M059J (cell line): ENCODE measurements at places on chromosomes 5 and 9. TPM values are rescaled to one million over a fixed set of nuclear protein-coding genes. Genes with fewer than 3 reads are reported as not detected.

GRCh38 chr5:111929867-111930266, 172.9 kb upstream of the NREP start:
- DNase-seq: peak; percentile 86

- no peak for DNase-seq
These were observed 945.6 kb upstream of the ARRDC3 start for GRCh38 chr5:92328584-92329259.

DNA sequence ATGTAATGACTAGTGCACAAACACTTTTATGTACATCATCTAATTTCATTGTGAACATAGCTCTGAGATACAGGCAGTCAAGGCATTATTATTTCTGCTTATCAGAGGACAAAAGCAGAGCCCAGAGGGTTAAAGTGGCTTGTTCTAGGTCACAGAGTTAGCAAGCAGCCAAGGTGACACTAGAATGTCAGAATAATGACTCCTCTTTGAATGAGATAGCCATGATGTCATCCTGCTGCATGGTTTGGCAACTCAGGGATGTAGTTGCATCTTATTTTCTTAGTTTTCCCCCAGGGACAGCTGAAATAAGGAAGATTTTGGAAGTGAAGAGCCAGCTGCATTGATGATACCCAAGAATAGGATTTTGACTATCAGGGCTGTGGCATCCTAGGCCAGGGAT, 54.4 kb downstream of the KCNV2 start:
- DNase-seq: no peak

DNA sequence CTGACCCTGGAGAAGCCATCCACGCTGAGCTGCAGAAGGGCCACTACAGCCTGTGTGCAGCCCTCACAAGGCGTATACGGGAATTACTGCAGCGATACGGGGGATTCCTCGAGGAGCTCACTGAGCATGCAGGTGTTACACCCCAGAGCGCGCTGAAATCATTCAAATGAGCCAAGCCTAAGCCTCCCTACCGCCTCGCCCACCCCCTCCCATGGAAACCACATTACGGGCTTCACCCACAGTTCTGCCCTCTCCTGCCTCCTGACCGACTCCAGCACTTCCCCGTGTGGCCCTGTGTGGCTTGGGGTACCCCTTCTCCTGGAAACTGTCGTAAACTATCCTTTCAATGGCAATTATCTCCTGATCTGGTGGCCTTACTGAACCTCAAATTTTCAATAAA, 13.3 kb downstream of the SURF6 start:
- DNase-seq: no peak

The TXNDC8 gene
- not detected in 2 replicates for total RNA-seq

- DNase-seq: peak; percentile 75
These were observed 260.7 kb downstream of the NR3C1 start for GRCh38 chr5:143142596-143143435.
